ENCODE measurements at places on chromosomes 11 and 22.

GRCh38 chr11:76615950-76616349 lies 54.6 kb downstream of the LRRC32 start:
- DNase-seq, result no peak

DNA sequence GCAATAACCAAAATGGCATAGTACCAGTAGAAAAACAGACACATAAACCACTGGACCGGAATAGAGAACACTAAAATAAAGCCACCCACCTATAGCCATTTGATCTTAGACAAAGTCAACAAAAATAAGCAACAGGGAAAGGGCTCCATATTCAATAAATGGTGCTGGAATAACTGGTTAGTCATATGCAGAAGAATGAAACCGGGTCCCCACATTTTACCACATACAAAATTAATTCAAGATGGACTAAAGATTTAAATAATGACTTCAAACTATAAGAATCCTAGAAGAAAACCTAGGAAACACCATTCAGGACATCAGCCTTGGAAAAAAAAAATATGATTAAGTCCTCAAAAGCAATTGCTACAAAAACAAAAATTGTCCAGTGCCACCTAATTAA lies 30.1 kb upstream of the NOX4 start:
- no peak for DNase-seq

DNA sequence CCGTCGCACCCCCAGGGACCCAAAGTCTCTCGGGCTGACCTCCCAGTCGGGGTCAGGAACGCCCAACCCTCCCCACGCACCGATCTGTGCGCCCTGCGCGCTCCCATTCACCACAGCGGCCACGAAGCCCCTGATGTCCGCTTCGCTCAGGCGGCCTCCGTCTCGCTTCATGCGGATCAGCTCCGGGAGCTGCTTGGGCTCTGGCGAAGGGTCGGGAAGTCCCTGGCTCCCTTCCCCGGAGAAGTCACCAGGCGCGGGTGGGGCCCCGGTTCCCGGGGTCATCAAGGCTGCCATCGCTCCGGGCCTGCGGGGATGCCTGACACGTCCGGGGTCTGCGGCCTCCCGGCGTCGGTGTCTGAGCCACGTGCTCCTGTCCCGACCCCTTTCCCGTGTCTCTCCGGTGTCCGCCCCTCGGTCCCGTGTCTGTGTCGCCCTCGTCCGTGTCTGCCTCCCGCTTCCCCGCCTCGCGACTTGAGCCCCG lies 356 bp downstream of the TYMP start:
- DNase-seq, result no peak

DNA sequence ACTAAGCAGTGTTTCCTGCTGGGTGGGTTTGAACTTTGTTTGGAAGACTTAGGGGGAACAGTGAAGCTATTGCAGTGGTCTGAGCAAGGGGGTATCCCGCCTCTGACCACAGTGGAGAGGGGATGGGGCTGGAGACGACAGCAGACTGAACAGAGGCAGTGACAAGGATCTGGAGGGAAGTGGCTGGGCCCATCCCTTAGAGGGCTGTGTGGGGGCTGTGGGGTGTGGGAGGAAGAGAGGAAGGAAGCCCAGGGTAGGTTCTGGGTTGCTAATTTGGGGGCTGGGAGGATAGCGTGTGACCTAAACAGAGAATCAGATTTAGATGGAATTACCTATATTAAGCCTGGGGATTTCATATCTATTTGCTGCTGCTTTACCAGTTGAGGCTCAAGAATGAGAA lies 70.7 kb downstream of the BMAL1 start:
- no peak for DNase-seq

GRCh38 chr22:36225333-36225922 lies 13.9 kb downstream of the APOL2 start:
- DNase-seq, result no peak

DNA sequence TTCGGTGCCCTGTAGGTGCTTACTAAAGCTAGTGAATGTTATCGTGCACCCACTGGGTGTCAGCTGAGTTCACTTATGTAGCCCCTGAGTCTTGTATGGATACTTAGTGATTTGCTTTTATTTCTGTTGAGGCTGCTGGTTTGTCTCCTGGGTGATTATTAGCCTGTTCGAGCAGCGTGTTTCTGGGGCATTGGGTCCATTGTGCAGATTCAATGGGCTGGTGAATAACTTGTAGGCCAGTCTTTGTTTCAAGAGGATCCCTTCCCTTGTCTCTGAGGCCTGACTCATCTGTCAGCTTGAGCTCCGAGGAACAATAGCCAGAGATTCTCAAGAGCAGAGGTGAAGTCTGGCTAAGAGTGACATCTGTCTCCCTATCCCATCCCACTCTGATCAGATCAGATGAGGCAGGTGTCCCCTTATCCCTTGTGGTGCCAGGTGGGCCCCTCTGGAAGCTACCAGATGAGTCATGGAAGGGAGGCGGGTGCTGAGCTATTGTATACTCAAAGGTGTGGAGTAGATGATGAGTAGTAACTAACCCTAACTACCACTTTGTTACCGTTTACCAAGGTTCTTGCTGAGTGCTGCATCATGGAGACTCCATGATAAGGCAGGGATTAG lies 3.7 kb downstream of the MIAT start:
- DNase-seq, result no peak

GRCh38 chr11:73507086-73507485 lies 90.8 kb downstream of the FAM168A start:
- DNase-seq, result no peak

DNA sequence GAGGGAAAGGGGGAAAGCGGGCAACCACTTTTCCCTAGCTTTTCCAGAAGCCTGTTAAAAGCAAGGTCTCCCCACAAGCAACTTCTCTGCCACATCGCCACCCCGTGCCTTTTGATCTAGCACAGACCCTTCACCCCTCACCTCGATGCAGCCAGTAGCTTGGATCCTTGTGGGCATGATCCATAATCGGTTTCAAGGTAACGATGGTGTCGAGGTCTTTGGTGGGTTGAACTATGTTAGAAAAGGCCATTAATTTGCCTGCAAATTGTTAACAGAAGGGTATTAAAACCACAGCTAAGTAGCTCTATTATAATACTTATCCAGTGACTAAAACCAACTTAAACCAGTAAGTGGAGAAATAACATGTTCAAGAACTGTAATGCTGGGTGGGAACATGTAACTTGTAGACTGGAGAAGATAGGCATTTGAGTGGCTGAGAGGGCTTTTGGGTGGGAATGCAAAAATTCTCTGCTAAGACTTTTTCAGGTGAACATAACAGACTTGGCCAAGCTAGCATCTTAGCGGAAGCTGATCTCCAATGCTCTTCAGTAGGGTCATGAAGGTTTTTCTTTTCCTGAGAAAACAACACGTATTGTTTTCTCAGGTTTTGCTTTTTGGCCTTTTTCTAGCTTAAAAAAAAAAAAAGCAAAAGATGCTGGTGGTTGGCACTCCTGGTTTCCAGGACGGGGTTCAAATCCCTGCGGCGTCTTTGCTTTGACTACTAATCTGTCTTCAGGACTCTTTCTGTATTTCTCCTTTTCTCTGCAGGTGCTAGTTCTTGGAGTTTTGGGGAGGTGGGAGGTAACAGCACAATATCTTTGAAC lies 6.8 kb downstream of the MALAT1 start:
- DNase-seq, result no peak

DNA sequence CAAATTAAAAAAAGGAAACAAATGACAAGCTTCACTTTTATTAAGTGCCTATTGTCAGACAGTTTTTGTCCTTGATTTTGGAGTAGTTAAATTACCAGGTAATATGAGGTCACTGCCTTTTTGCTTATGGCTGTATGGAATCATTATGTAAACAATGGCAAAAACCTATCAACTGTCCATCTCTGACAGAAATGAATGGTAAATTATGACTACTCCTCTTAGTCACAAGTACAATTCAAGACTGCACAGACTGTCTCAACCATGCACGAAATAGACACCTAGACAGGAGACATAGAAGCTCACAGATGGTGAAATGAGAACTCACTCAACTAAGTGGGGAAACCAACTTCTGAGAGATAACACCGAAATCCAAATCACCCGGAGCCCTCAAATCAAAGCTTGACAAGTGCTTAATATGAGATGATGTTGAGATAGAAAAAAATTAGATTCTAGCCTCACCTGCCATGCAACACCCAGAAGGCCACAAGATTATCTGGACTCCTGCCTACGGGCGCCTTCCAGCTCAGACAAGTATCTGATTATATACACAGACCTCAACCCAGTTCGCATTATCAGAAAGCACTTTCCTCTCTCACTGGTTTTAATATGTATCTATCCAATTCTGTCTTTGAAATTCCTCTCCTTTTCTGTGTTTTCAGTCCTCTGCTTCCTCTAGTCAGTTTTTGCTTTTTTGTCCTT lies 199.3 kb downstream of the CADM1 start:
- DNase-seq, result no peak

DNA sequence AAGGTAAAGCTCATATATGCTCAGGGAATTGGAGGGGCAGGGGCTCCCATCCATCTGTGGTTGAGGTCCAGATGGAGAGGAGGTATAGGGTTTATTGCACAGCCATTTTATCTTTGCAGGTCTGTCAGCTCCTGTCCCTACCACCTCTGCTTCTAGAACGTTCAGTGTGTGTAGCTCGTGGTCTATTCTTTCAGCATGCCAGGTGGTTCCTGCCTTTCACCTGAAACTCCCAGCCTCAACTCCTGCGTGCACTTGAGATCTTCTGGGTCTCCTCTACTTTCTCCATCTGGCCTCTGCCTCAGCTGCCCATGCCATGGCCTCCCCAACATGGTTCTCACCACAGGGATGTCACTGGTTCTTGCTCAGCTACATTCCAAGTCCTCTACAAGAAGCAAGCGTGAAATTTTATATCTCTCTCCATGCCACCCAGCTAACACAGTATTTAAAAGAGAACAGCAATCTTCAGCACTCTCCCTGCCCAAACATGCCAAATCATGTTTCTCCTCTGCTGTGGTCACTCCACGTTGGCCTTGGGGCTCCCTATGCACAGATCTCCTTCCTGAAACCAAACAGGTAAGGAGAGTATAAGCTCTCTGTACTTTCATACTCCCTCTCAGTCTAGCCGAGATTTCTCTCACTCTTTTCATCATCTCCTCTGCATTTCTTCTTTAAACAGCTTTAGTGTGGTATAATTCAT lies 157.8 kb upstream of the TRPC6 start:
- DNase-seq, result no peak

DNA sequence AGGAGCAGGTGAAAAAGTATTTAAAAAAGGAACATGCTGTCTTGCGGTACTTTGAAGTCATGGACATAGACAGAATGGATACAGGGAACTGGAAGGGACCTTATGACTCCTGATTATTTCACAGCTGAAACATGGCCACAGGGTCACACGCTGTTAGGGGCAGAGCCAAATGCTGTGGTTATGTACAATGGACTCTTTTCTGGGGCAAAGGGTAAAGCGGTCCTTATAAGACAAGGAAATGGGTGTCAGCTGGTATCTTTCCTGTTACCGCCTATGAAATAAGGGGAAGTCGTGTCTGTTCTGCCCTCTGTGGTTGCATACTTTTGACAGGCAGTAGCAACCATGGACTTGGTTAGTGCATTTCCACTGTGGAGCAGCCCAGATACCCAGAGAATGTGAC lies 12.8 kb upstream of the ST14 start:
- DNase-seq, result no peak

Data from skeletal muscle cell (primary cell).